ENCODE measurements at places on chromosomes 6 and 20.

DNA sequence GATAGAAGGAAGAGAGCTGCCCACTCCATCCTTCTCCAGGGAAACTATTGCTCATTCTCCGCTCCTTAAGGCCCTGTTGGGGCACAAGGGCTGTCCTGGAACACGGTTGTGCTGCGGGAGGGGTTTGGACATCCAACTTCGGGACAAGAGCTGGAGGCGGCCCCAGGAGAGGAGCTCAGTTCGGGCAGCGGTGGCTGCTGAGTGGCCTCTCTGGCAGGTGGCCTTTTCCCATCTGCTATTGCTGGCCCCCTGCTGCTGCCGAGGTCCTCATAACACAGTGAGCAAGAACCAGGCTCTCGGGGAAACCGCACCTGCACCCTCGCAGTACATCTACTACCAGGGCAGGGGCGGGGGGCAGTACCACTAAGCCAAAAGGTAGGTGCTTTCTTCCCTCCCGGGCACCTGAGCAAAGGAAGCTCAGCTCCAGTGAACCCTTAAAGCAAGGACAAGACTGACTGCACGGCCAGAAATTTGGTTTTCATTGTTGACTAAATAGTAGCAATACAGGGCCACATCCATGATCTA, 63.7 kb downstream of the PSMG4 start:
- DNase-seq: no peak

DNA sequence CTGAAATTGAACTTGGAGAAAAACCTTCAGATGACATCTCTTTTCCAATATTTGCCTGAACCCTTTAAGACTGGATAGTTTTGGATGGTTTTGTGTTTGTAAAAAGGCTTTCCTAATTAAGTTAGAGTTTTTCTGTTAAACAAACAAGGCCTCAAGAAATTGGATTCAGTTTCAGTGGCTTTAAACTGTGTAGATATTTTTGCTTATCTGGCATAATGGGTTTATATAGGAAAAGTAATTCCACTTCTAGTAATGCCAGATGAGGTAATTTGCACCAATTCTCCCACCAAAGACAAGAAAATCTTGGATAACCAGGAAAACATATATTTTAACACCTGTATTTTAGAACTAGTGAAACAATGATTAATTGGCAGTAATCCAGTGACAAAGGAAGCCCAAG, 12.0 kb upstream of the TRDN start:
- no peak for DNase-seq

DNA sequence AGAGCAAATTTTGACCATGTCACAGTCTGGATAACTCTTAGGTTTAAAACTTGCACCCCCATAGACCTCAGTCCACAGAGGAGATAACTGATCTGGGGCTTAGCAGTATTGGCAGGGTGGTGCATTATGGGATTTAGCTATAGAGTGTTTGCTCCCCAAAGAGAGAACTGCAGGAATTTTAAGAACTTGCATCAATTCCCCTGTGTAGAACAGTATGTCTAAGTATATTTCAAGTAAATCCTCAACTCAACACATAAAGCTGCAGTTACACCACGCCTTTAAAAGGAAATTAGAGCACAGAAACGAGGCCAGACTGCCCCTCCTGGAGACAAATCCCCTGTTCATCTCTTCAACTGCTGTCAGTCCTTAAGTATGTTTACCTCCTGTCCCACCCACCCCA, 144.9 kb downstream of the TRMT11 start:
- DNase-seq: no peak

GRCh38 chr20:32823737-32824588, 4.2 kb downstream of the MAPRE1 start:
- no peak for DNase-seq

DNA sequence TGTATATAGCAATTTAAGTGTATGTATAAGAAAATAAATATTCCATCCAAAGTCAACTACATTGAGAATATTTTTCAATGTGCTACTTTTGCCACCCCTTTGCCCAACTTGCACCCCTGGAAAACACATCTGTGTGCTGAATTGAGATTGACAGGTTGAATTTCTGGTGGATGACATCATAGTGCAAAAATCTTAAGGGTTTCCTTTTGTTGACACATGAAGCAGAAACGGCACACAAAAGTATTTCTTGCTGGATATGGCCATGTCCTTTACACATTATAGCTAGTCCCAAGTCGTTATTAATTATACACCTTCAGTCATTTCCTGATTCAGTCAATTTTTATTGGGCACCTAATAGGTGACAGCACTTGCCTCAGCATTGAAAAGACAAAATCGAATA, 188.7 kb upstream of the FBXL4 start:
- no peak for DNase-seq
